ENCODE measurements at places on chromosomes 16 and 17.

GRCh38 chr17:77245162-77245926, 104.6 kb downstream of the SEC14L1 start:
- DNase-seq = no peak

DNA sequence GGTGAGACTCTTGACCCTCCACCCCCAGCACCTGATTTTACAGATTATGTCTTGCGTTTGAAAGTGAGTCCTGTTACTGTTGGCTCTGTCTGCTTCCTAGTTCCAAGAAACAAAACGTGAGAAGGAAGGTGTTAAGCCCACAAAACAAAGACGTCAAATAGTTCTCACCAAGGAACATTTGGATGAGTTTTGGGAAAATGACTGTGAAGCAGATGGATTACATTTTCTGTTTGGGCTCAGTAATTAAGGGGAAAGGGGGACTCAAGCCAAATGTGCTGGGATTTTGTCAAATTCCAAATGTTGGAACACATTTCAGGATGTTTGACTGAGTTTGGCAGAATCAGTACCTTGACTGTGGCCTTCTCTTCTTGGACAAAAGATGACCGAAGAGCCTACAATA, 71.2 kb downstream of the PCTP start:
- DNase-seq = no peak

DNA sequence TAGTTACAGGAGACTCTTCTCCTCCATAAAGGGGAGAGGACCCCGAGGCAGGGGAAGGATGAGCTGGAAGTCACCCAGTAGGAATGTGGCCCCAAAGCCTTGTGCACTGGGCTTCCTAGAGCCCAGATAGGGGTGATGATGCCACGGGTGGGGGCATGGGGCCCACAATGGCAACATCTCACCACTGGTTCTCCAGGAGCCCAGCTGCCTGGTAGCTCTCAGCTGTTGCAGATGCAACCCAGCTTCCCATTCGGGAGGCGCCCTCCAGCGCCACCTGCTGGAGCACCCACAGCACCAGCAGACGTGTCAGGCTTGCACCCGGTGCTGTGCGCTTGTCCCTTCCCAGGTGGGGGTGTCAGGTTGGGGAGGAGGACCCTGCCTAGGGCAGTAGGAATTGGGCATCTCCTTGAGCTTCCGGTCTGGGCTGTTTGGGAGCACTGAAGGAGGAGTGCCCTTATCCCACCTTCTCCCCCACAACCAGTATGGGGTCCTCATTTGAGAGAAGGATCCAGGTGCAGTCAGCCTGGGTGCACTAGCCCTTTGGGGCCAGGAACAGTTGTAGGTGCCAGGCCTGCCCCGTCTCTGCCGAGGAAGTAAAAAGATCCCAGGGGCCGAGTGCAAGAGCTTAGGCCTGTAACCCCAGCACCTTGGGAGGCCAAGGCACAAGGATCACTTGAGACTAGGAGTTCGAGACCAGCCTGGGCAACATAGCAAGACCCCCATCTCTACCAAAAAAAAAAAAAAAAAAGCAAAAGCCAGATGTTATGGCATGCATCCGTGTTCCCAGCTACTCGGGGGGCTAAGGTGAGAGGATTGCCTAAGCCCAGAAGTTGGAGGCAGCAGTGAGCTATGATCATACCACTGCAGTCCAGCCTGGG, 14.4 kb downstream of the CDIPT start:
- peak; percentile 77 for DNase-seq

GRCh38 chr17:64491034-64491860, 5.6 kb downstream of the POLG2 start:
- peak; percentile 42 for DNase-seq

- no peak for DNase-seq
Observed at GRCh38 chr17:40170325-40170724, 6.9 kb upstream of the RAPGEFL1 start.

GRCh38 chr16:62661435-62661834, 625.2 kb upstream of the CDH8 start:
- DNase-seq = no peak

- no peak for DNase-seq
Observed at GRCh38 chr17:28747051-28747691, 3.4 kb downstream of the TRAF4 start.

DNA sequence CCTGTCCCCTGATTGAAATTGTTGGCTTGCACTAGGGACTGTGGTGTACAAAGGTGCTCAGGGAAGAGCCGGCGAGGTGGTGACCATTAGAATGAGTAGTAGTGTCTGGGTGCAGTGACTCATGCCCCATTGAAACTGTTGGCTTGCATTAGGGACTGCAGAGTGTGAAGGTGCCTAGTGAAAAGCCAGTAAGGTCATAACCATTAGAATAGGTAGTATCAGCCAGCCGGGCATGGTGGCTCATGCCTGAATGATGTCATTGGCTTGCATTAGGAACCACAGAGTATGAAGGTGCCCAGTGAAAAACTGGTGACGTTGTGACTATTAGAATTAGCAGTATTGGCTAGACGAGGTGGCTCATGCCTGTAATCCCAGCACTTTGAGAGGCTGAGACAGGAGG, 78.9 kb downstream of the ABCC6 start:
- no peak for DNase-seq

GRCh38 chr17:5131146-5131715, 15.4 kb downstream of the USP6 start:
- no peak for DNase-seq

All from activated CD4-positive, alpha-beta T cell treated with anti-CD3 and anti-CD28 coated beads, Interleukin-2, amount 50 U/mL, for 4 hours (primary cell).